CD4-positive, alpha-beta T cell treated with Interleukin-6 for 4 hours (primary cell): ENCODE measurements at places on chromosomes 5 and 9.

- DNase-seq = no peak
These were observed 585.7 kb downstream of the ACTL7B start for GRCh38 chr9:108270051-108270450.

DNA sequence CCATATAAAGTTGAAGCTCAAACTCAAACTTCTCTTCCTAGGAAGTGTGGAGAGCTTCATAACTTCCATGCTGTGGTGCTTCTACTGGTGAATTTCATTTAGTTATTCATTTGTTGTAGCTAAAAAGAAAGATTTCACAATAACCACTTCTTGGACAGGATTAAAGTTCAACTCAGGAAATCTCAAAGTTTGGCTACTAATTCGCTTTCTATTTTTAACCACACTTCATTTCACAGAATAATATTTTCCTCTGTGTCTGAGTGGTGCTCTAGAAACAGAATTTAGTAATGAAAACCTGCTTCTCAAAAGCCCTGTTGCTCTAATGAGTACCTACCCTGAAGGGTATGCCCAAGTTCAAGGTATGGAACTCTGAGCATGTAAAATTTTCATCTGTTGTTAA is 73.9 kb downstream of the ACTBL2 start:
- DNase-seq = no peak

DNA sequence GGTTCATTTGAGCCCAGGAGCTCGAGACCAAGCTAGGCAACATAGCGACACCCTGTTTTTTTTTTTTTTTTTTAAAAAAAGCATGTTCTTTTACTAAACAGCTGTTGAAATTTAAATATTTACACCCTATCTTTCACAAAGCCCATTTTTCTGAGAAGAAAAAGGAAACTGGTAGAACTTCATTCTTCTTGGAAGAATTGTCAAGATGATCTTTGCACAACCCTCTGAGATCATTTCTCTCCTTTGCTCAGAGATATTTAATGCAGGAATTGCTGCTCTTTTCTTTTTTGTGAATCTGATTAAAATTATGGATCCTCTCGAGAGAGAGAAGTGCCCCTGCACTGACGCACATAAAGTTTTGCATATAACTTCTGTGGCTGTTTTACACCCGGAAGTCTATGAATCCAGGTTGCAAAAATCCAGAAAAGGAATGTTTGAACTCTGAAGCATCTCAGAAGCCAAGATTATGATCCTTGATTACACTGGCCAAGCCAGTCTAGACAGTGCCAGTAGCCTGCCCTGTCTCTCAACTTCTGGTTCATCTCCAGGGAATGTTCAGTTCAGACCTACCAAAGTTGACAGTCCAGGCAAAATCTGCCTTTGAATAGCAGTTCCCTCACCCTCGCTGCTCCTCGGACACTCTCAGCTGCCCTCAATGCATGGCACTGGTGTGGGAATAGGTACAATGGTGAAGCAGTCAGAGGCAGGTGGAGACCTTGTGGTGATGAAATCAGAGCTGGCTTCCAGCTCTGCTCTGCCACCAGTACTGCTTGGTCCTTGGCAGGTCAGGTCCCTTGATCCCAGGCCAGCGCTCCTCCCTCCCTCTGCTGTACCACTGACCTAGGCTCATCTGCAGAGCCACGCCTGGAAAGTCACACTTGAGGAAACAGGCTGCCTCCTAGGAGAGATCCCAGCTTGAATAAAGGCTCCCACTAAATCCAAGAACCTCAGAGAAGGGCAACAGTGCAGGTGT is 13.3 kb upstream of the SLC31A2 start:
- no peak for DNase-seq

- DNase-seq = no peak
These were observed 41.6 kb upstream of the PITX1 start for GRCh38 chr5:135075621-135076020.
